M059J (cell line): ENCODE measurements at places on chromosomes 7 and 10. TPM values are rescaled to one million over a fixed set of nuclear protein-coding genes. Genes with fewer than 3 reads are reported as not detected.
A peak's percentile ranks its signal among the peaks of the same experiment; 100 is the strongest.

GRCh38 chr7:28405662-28406061, 6.7 kb upstream of the CREB5 start:
- peak; percentile 73 for DNase-seq

The HECW1 gene
- 6.7 and 15.6 TPM in 2 replicates for total RNA-seq

The PGAM2 gene
- total RNA-seq = 1.2 TPM in 2 replicates

The DNMBP gene
- 17.4 and 29.4 TPM in 2 replicates for total RNA-seq
